ENCODE measurements at places on chromosomes 12 and 14.

DNA sequence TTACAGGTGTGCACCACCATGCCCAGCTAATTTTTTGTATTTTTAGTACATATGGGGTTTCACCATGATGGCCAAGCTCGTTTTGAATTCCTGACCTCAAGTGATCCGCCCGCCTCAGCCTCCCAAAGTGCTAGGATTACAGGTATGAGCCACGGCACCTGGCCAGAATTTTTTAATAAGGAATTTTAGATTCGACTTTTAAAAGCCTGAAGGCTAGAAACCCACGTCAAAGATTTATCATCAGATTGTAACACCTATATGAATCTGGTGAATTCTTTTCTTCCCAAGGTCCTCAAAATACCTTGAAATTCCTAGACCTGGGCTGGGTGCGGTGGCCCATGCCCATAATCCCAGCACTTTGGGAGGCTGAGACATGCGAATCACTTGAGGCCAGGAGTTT, 18.7 kb upstream of the MMP19 start:
- no peak for DNase-seq

GRCh38 chr12:70733385-70733784, 96.2 kb upstream of the PTPRB start:
- DNase-seq = peak; percentile 77

DNA sequence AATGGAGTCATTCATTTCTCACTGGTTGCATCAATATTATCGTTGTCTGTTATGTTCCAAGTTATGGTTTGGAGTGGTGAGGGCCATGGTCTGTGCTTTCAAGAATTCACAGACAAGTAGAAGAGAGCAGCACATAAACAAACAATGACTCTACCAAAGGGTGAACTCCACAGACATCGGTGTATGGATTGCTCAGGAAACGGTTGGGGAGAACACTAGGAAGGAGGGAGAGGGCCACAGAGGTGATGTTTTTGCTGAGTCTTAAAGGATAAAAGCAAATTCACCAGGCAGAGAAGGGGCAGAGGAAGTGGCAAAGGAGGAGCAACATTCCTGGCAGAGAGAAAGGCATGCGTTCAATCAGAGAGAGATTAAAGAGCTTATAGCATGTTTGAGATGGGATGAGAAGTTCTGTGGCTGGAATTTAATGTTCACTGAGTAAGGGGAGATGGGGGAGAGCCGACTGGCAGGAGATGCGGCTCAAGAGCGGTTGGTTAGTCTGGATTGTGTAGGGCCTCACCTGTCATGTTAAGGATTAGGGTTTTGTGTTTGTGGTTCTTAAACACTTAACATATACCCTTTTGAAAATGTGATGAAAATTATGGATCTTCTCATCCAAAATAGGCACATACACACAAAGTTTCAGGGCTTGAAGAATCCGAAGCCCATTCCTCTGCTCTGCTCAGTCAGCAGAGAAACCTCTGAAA, 42.3 kb upstream of the FRMD6 start:
- peak; percentile 65 for DNase-seq

GRCh38 chr14:59631237-59631636, 54.6 kb upstream of the CCDC175 start:
- no peak for DNase-seq

- peak; percentile 71 for DNase-seq
Measured at GRCh38 chr12:96422192-96422591, 22.0 kb upstream of the CDK17 start.

- DNase-seq = no peak
Measured at GRCh38 chr12:87259391-87259790, 769.8 kb downstream of the C12orf50 start.

DNA sequence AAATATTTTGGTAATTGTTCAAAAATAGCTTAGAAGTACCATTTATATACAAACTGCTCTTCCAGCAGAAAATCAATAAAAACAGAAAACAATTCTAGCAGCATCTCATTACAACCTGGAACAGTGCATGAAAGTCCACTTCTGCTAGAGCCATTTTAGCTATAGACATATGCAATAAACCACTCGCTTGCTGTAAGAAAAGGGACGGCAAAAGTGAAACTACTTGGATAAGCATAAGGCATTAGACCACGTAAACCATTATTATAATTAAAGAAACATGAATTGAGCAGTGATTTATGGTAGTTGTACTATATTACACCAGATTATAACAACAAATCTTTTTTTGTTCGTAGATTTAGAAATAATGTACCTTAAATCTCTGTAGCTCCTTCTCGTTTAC, 48.7 kb downstream of the LRIG3 start:
- DNase-seq = peak; percentile 56

- DNase-seq = no peak
Measured at GRCh38 chr14:92728759-92729364, 19.6 kb downstream of the LGMN start.

DNA sequence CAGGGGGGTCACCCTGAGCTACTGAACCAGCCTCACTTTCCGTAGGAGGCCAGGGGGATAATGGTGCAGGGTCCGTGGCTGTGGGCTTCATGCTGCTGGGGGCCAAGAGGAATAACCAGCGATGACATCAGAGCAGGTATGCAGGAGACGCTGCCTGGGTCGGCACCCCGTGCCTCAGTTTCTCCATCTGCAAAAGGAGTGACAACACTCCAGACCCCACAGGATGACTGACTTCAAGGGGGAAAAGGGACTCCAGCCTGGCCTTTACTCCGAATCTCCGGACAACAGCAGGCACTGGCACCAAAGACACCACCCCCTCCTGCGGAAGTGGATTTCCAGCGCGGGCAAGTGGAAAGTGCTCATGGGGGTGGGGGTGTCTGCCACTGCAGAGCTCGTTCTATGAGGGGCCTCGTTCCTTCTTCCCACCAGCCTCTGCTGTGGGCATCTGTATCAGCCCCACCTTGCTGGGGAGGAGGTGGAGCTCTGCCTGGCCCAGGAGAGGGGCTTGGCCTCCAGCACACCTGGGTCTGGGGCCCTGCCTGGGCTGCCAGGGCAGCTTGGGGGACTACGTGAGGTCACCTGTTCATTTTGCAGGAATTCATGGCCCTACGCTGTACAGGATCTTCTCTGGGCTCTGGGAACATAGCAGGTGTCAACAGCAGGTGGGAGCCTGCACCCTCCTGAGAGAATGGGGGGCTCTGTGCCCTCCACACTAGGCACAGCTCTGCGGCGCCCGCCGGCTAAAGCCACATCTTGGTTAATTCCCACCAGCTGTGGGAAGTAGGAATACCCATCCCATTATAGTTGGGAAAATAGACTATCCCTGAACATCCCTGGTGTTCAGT, 216.6 kb upstream of the C14orf180 start:
- DNase-seq = no peak

GRCh38 chr12:46459111-46459510, 86.5 kb upstream of the SLC38A2 start:
- DNase-seq = peak; percentile 97
